ENCODE measurements at places on chromosomes 1 and 21.

DNA sequence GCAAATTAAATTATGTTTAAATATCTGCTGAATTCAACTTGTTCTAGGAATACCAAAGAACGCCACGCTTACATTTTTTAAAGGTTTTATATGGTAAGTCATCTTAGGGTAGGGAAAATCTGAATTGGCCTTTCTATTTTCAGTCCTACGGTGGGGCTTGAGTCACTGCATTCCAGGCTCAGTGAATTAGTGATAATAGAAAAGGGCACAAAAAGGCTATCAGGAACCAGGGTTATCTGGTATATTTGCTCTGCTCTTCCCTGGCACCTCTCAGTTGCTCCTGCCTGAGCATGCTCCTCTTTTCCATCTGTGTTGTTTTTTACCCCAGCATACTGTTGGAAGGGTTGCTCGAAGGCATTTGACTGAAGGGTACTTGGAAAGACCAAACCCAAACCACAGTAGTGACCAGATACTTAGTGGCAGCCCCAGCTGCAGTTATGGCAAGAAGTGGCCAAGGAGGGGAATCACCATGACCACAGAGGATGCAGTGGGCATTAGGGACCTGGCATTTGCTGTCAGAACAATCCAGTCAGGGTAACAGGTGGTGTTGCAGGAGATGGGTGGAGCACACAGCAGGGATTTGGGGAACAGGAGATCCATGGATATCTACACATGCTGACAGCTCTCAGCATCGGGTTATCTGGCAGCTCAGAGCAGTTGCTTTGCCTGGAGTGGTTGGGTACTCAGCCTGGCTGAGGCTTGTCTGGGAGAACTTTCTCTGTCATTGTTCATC lies 2.3 kb downstream of the OVAAL start:
- DNase-seq: no peak

- peak; percentile 30 for DNase-seq
Observed at GRCh38 chr21:45064618-45065399, 9.6 kb upstream of the ADARB1 start.

DNA sequence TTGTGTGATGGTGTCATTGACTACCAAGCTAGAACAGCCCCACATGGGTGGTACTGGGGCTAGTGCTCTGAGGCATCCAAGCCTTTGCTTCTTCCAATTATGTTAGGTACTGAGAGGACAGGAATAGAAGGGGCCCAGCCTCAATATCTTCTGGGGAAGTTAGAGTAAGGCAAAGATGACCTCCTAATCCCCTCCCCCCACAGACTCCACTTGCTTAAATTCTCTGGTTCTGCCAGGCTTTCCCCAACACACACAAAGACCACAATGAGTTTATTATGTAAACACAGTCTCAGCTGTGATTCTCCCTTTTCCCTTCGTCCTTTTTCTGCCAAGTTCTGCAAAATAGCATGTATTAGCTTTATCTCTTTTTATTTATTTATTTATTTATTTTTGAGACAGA lies 3.1 kb upstream of the TACSTD2 start:
- DNase-seq: no peak

GRCh38 chr1:41660570-41661427 lies 176.3 kb upstream of the EDN2 start:
- DNase-seq: no peak

DNA sequence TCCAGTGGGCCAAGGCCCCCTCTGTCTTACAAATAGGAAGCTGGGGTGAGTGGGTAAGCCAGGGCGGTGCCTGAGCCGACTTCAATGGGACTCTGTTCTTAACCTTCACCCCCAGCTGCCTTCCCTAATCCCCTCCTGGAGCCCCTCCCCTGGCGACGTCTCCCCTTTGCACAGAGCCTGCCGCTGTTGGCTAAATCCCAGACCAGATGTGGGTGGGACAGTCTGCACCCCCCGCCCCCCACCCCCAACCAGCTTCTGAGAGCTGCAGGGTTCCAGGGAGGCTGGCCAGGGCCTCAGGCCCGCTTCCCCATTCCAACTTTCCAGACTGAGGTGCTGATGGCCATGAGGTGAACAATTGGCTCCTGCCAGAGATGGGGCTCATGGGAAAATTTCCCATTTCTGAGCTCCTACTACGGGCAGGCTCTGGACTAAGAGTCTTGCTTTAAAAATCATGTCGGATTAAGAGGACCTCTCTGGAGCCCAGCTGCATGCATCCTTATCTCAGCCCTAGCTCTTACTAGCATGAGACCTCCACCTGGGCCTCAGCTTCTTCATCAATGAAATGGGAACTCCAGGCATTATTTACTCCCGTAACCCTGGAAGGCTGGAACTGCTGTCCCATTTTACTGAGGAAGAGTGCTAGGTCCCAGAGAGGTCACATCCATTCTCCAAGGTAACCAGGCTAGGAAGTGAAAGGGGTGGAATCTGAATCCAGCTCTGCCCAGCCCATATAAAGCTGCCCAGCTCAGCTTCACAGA lies 6.4 kb downstream of the COL8A2 start:
- no peak for DNase-seq

- no peak for DNase-seq
Observed at GRCh38 chr1:107153014-107153413, 12.2 kb downstream of the NTNG1 start.

DNA sequence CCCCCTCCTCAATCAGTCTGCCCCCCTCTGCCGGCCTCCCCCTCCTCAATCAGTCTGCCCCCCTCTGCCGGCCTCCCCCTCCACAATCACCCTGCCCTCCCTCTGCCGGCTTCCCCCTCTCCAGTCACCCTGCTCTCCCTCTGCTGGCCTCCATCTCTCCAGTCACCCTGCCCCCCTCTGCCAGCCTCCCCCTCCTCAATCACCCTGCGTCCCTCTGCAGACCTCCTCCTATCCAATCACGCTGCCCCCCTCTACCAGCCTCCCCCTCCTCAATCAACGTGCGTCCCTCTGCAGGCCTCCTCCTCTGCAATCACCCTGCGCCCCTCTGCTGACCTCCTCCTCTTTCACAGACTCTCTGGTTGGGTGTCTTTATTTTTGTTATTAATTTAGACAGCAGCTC lies 11.5 kb upstream of the C1orf198 start:
- no peak for DNase-seq

DNA sequence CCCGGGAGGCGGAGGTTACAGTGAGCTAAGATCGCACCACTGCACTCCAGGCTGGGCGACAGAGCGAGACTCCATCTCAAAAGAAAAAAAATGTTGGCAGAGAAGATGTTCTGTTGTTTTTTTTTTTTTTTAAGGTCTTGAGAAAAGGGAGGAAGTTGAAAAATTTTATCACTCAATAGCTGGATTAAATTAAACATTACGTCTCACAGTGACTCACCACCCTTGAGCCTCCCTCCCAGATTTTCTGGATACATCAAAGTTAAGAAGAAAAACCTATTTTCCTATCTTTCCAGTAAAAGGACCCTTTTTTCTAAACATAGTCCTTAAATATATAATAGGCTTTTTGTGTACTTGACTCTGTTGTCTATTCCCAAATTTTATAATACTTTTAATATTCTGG lies 35.5 kb downstream of the IFNAR1 start:
- no peak for DNase-seq

- DNase-seq: no peak
Observed at GRCh38 chr21:25406887-25407579, 200.2 kb downstream of the MRPL39 start.

GRCh38 chr1:54577612-54578011 lies 29.6 kb downstream of the ACOT11 start:
- DNase-seq: no peak

- peak; percentile 73 for DNase-seq
Observed at GRCh38 chr1:153261281-153262069, 2.0 kb downstream of the LORICRIN start.

- peak; percentile 93 for DNase-seq
Observed at GRCh38 chr1:206544562-206545257, 37.4 kb downstream of the RASSF5 start.

GRCh38 chr1:94697839-94698238 lies 122.3 kb upstream of the SLC44A3 start:
- DNase-seq: no peak

DNA sequence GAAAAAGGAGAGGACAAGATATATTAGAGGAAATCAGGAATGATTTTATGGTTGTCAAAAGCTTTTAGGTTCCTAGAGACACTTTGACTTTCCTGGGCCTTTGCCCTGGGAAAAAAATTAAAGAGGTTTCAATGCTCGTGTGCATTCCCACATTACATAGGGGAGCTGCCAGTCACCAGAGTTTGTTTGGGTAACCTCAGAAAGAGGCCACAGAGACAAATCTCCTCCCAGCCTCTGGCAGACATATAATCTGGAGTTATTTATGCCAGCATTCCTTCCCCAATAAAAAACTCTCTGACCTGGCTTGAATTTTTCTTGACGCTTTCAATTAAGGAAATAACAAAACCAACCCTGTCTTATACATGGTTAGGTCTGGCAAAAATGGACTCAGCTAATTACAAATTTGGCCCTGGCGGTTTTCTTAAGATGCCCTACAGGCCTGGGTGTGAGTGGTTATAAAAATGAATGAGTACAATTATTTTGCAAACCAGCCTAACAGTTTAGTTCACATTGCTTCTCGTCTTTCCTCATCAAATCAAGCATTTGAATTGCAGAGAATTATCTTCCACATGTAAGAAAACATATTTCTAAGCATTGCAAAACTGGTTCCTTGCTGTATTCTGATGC lies 63.7 kb downstream of the WLS start:
- no peak for DNase-seq

GRCh38 chr1:8818325-8818775 lies 910 bp upstream of the RERE start:
- DNase-seq: peak; percentile 63

DNA sequence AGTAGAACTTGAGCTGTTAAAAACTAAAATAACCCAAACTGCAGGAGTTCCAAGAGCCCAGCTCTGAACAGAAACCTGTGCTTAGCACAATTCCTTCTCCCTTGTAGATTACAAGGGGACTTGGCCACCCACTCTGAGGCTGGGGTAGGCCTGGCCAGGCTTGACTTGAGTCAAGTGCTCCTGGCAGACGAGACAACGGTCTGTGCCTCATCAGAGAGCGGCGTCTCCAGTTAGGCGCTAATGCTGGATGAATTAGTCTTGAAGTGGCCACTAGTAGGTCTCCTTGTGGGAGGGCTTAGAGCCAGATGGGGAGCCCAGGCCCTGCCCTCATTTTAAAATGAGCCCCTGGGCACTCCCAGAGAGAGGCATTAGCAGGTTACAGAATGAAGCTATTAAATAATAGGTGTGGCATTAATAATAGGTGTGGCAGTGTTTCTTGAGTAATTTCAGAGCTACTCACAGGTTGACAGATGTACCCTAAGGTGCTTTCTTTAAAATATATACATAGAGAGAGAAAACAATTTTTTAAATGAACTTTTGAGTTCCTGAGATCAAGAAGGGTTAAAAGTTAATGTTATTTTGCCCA lies 1.1 kb downstream of the EEIG2 start:
- peak; percentile 84 for DNase-seq

DNA sequence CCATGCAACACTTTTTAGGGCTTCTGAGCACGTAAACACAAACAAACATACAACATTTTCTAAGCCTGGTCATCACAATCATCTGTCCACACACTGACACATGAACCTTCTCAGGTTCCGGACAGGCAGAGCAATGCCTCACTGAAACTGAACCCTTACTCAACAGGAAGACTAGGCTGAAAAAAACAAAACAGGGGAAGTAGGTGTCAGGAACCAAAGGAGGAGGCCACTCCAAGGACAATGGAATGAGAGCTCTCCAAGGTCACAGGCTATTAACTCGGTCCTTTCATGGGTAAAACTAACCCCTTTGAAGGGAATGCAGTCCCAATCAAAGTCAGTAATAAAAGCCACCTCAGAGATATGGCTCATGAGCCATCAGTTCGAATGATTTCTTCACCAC lies 76.6 kb downstream of the FAM78B start:
- no peak for DNase-seq

GRCh38 chr1:24203404-24203803 lies 16.3 kb upstream of the IFNLR1 start:
- DNase-seq: peak; percentile 69

DNA sequence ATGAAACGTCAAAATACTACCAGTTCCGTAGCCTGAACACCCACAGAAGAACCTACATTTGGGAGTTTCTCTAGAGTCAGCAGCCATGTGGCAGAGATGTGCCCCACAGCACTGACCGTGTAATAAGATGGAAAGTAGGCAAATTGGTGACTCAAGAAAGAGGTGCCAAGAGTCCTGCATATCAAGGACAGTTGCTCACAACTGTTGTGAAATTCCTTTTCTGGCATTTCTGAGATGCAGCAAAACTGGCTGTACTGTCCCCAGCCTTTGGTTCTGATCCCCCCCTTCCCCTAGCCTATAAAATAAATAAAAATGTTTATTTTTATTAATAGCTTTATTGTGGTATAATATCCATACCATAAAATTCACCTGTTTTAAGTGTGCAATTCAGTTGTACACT lies 324.0 kb downstream of the PCP4 start:
- no peak for DNase-seq

DNA sequence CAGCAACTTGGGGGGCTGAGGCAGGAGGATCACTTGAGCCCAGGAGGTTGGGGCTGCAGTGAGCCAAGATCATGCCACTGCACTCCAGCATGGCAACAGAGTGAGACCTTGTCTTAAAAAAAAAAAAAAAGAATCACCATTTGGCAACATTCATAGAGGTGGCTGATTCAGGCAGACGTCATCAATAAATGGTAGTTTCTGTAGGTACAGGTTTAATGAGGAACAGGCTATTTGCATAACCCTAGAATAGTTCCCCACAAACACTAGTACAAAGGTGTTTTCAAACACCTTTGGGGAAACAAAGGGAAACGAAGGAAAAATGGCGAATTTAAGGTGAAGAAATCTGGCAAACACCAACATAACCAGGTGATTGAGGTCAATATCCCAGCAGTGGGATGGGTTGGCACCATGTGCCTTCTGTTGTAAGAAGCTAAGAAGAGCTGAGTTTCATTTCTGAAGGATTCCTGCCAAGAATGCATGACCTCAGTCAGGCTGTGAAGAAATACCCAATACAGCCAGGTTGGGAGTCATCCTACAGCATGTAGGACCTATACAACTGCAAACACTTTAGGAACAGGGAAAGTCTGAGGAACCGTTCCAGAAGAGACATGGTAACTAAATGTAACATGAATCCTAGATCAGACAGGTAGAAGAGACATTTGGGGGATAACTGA lies 5.6 kb downstream of the LPAR3 start:
- DNase-seq: no peak

DNA sequence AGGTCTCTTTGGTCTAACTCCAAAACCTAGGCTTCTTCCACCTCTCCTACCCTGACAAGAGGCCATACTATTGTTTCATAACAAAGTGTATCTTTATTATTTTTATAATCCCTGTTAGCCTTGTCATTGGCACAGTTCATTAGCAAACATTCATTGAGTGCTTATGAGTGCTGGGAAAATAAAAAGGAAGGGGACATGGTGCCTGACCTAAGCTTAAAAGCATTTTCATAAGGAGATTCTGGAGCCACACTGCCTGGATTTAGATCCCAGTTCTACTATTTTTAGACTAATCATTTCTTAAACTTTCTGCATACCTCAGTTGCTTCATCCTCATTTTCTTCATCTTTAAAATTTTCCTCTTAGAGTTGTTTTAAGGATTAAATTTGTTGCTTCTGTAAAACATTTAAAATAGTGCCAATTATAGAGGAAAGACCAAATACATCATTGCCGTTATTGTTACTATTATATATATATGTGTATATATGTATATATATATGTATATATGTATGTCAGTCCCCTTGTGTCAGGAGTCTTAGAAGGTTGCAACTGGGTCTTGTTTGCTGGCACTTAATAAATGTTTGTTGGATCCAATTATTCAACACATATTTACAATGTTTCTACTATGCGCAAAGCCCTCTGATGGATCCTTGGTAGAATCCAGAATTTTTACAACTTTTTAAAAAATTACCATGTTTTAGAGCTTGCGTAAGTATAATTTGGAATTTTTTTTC lies 250.9 kb upstream of the SGIP1 start:
- DNase-seq: no peak

GRCh38 chr1:216521477-216521876 lies 98.2 kb upstream of the USH2A start:
- no peak for DNase-seq

Measured in activated effector memory CD4-positive, alpha-beta T cell treated with anti-CD3 and anti-CD28 coated beads, Interleukin-2, amount 50 U/mL, for 16 hours (primary cell).